SHP77 (cell line): ENCODE measurements at places on chromosomes 4 and X.

- no peak for DNase-seq
Observed at GRCh38 chr4:140945106-140945505, 188.2 kb downstream of the RNF150 start.

DNA sequence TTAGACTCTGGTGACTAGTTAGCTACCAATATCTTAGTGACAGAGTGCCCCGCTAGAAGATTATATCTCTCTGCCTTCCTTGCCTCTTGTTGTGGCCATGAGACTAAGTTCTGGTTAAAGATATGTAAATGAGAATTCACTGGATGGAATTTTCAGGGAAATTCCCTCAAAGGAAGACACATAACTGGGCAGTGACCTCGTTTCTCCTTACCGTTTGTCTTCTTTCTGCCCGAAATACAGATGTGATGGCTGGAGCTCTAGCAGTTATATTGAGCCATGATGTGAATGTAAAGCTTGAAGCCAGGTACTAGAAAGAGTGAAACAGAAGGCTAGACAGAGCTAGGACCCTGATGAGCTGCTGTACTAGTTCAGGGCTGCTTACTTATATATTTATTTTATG, 80.5 kb downstream of the FHDC1 start:
- no peak for DNase-seq

GRCh38 chr4:156972379-156973015, 898 bp upstream of the PDGFC start:
- no peak for DNase-seq

GRCh38 chrX:85544609-85545008, 165.1 kb upstream of the POF1B start:
- no peak for DNase-seq

DNA sequence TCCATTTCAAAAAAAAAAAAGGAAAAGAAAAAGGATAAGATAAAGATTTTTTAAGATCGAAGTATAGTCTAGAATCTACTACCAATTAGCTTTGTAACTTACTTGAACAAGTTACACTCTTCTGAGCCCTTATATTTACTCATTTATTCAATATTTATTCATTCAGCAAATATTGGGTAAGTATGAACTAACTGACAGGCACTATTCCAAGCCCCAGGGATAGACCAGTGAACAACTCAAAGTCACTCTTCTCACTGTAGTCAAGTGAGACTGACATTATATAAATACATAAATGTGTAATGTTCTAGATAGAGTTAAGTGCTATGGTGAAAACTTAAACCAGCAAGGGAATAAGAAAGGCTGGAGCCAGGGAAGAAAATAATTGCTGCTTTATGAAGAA, 131.6 kb downstream of the ARHGAP24 start:
- no peak for DNase-seq

- DNase-seq = no peak
Observed at GRCh38 chrX:107935664-107936433, 46.3 kb downstream of the TEX13B start.

GRCh38 chr4:139619644-139620043, 46.0 kb upstream of the MGST2 start:
- DNase-seq = no peak

DNA sequence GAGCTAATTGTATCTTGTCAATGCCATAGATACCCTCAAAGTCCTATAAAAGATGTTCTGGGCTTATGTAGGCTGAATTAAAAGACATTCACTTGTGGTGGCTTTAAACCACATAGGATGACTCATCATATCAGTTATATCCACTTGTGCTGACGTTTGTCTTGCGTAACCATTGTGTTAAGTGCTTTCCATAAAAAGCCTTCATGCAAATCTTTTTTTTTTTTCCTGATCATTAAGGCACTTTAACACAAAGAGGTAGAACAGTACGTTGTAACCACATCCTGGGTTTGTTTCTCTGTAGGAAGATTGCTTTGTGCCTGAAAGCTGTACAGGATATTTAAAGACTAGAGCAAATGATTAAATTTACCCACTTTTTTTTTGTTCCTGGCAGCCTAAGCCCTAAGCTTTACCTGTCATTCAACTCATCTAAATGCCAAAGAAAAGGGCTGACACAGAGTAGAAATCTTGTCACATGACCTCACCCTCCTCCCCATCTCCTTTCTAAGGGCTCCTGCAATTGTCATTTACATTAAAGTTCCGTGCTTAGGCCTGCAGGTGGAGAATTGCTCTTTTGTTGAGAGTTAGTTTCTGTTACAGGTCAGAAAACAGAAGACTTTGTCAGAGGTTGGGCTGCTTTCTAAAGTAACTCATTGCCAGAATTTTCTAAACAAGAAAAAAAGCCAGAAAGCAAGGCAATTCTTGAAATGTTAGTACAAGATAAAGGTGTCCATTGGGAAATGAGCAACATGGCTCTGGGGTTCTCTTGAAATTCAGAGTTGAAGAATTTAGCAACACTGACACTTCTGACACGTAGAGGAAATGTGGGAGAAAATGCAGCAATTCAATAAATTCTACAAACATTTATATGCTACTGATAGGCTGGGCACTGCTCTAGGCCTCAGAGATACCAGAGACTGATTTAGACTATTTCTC, 555.6 kb downstream of the PPARGC1A start:
- peak; percentile 71 for DNase-seq

DNA sequence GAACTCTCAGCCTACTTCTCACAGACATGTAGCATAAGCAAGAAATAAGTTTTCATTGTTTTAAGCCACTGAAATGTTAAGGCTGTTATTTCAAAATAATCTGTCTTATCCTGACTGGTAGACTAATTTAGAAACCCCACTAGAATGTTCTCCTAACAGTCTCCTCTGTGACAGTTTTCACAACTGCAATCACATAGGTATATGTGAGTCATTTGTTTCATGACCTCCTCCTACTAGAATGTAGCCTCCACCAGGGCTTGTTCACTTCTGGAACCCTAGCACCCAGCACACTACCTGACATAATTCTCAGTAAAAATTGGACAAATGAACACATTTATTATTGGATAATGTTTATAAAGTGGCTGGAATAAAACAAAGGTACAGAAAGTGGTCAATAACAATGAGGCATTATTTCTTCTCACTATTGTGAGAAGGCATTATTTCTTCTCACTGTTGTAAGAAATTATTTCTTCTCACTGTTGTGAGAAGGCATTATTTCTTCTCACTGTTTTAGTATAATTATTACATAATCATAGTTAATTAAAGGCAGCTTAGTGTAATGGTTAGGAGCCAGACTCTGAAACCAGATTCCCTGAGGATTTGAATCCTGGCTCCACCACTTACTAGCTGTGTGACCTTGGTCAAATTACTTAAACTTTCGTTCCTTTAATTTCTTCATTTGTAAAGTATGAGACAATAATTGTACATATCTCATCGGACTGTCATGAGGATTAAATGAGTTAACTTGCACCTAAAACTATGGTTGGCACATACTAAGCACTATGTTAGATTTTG, 251.5 kb downstream of the RASL11B start:
- DNase-seq = no peak

DNA sequence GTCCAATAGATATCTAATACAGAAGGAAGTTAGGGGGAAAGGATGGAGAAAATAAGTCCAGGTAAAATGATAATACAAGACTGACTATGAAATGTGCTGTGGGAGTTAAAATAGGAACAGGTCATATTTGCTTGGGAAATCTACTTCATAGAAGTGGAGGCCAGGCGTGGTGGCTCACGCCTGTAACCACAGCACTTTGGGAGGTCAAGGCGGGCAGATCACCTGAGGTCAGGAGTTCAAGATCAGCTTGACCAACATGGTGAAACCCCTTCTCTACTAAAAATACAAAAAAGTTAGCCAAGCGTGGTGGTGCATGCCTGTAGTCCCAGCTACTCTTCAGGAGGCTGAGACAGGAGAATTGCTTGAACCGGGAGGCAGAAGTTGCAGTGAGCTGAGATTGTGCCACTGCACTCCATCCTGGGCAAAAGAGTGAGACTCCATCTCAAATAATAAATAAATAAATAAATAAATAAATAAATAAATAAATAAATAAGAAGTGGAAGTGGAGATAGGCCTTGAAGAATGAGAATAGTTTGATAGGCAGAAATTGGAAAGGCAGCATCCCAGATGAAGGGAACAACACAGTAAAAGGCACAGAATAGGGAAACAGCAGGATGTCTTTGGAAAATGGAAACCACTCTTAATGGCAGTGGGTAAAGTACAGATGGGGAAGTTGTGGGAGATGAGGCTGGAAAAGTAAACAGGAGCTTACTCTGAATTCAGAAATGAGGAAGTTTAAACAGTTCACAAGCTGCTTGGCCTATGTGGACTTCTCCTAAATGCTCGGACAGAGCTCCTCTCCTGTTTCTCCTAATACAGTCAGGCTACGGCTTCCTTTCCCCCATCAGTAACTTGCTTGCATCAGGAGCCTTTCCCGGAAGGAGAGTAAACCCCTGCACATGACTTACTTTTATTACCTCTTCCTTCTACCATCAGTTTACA, 15.1 kb upstream of the GK start:
- no peak for DNase-seq

GRCh38 chr4:2839060-2839459, 4.6 kb upstream of the ADD1 start:
- DNase-seq = no peak

- no peak for DNase-seq
Observed at GRCh38 chr4:2385516-2385915, 32.9 kb downstream of the ZFYVE28 start.

DNA sequence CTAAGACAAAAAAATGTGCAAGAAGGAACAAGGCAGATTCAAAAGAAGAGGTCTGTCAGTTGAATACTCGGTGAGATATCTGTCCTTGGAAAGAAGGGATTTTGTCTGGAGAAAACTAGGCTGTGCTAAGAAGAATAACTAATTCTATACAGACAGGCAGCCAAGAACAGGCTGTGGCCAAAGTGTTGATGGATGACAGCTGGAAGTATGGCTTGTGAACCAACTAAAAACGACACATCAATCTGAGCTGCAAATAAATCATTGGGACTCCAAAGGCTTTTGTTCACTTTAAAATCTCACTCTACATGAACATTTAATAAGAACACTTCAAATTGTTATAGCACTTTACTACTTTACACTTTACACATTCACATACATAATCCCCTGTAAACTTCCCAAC, 70.5 kb upstream of the IGSF1 start:
- DNase-seq = no peak

DNA sequence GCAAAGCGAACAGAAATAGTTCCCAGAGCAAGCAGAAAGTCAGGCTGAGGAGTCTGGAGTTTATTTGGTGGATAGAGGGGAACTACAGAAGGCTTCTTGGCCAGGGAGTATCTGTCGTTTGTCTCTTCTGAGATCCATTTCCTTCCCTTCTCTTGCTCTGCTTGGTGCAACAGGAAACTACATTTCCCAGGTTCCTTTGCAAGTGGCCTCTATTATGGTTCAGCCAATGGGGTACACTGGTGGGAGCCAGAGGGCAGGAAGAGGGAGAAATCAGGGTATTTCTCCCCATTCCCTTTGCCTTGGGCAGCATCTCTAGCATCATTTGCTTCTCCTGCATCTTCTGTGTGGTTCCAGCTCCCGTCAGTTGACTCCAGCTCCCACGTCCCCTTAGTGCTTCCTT, 142.1 kb downstream of the BCOR start:
- DNase-seq = no peak

DNA sequence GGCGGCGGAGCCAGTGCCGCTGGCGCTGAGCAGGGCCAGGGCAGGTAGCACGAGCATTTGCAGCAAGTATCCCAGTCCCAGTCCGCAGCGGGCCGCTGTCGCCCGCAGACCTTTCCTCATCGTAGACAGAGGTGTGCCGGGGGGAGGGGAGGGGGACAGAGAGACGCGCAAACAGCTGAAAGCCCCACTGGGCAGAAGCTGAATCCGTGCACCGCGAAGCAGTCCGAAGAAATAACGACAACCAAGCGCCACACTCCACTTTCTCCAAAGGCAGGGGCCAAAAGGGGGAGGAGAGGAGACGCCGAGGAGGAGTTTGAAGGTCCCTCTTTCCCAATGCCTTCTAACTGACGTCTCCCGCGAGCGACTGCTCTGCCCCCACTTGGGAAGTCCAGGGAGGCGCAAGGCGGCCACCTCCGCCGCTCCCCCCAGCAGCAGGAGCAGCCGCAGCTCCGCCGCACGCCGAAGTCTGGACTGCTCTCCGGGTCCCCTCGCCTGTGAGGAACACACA, at the start of gene UNC5C:
Gene UNC5C, minus strand, starts transcription at position 236 of the 508 bp plus-strand sequence.
- DNase-seq = no peak

DNA sequence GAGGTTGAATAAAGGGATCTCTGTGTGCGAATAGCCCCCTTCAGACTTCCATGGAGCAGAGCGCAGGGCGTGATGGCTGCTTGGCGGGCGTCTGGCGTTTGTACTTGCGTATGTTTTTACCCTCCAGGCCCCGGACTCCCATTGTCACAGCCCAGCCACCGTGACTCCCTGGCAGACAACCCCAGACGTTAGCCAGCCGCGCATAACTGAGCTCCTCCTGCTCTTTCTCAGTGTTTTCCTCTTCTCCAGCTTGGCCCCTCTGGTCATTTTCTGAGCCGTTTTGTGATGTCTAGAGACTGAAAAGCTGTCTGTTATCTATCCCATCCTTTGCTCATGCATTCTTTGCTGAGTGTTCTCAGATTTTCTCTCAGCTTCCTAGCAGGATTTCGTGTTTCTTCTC, 54.3 kb downstream of the IGFBP7 start:
- DNase-seq = no peak

DNA sequence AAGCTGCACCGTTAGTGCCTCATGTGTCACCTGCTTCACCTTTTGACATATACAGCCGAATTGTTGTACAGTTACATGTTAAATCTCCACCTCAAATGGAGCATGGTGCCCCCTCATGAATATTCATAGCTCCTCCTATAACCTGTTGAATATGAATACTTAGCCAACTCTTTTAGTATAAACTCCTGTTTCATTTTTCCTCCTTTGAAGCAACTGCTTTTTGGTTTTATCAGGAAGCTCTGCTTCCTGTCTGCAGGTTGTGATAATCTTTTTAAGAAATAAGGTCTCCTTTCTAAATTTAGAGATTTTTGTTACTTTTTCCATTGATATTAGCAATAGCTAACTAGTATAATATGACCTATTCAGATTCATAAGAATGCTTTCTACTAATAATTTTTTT, 1429.2 kb upstream of the AGA start:
- DNase-seq = no peak

DNA sequence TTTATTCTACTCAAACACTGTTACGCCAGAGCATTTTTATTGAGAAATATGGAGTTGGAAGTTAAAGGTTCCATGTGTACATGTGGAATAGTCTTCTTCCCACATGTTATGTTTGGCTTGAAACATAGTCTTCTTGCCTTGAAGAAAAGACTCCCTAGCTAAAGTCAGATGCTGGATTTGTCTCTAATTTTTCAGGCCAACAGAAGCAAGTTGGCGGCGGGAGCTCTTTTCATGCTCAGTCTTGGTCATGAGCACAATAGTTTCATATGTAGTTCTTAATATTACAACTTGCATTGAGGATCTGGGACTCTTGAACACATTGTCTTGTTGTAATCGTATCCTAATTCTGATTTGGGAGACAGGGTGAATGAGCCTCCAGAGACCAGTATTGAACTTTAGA, 19.4 kb downstream of the SEPTIN11 start:
- DNase-seq = no peak

- DNase-seq = no peak
Observed at GRCh38 chr4:151811403-151811802, 50.6 kb upstream of the GATB start.

DNA sequence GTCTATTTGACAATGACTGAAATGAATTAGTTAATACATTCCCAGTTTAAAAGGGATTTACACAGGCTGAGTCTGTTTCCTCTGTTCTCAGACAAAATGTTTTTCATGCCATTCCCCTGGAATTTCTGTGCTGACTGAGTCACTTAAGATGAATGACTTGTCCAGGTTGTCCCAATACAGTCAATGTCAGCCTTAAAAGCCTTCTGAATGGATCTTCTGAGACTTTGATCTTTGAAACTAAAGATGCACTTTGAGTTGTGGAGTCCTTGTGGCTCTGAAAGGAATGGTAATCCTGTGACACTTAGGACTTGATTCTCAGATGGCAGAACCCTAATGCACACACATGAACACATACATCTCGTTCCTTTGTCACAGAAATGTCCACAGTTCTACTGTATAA, 622.2 kb upstream of the GRID2 start:
- DNase-seq = no peak
